ENCODE measurements at places on chromosomes 2 and 18. TPM values are rescaled to one million over a fixed set of nuclear protein-coding genes. Genes with fewer than 3 reads are reported as not detected.
A peak's percentile ranks its signal among the peaks of the same experiment; 100 is the strongest.

- H3K4me1 ChIP-seq, result no peaks in the 10 kb centered on the region
- no peak for DNase-seq
- H3K4me3 ChIP-seq, result no peak overlapping the region
- H3K36me3 ChIP-seq, result no peaks in the 10 kb centered on the region
- peaks cover 18% of the 10 kb centered on the region for H3K27me3 ChIP-seq
These were observed 87.8 kb downstream of the LYPD1 start for GRCh38 chr2:132581991-132582738.

- peaks cover 31% of the 10 kb centered on the region for H3K36me3 ChIP-seq
- no peaks in the 10 kb centered on the region for H3K27me3 ChIP-seq
- H3K4me3 ChIP-seq, result no peak overlapping the region
These were observed 40.2 kb downstream of the MYOM1 start for GRCh38 chr18:3179430-3180089.

DNA sequence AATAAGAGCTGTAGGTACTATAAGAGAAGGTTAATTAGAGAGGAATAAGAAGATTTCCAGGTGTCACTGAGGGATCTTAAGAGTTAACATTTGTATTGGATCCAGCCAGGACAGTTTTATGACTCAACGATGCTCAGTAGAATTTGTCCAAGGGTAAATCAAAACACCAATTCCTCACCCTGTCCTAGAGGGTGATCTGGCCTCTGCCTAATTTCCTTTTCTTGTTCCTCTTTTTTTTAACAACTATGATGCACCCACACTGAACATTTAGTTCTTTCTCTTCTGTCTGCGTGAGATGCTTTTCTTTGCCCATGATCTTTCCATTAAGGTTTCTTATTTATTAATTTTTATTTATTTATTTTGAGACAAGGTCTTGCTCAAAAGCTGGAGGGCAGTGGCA lies 92.0 kb downstream of the PMS1 start:
- H3K27ac ChIP-seq, result no peak overlapping the region
- no peak for DNase-seq
- H3K27me3 ChIP-seq, result no peaks in the 10 kb centered on the region
- peaks cover 35% of the 10 kb centered on the region for H3K36me3 ChIP-seq
- no peaks in the 10 kb centered on the region for H3K4me1 ChIP-seq

DNA sequence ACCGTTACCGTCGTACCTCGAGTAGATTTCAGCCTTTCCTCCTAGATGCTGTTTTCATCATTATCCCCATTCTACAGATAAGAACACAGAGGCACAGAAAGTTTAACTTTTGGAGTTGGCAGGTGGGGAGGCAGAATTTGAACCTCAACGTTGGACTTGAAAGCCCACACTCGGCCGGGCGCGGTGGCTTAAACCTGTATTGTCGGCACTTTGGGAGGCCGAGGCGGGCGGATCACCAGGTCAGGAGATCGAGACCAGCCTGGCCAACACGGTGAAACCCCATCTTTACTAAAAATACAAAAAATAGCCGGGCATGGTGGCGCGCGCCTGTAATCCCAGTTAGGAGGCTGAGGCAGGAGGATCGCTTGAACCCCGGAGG lies 11.5 kb downstream of the CATIP start:
- peak overlapping the region; percentile 76 for H3K4me3 ChIP-seq
- peaks cover 21% of the 10 kb centered on the region for H3K4me1 ChIP-seq
- peak overlapping the region; percentile 96 for H3K27ac ChIP-seq
- H3K27me3 ChIP-seq, result no peaks in the 10 kb centered on the region

- no peak for DNase-seq
- peaks cover 49% of the 10 kb centered on the region for H3K4me1 ChIP-seq
- H3K4me3 ChIP-seq, result peak overlapping the region; percentile 84
- peak overlapping the region; percentile 98 for H3K27ac ChIP-seq
- H3K27me3 ChIP-seq, result no peaks in the 10 kb centered on the region
These were observed 849 bp upstream of the VRK2 start for GRCh38 chr2:58045580-58046334.

The INPP1 gene
- total RNA-seq, result 15.0 TPM

The C18orf32 gene
- total RNA-seq, result 57.4 TPM

The BIRC6 gene
- 32.7 TPM for total RNA-seq

The KCTD1 gene
- 6.4 TPM for total RNA-seq

The CCDC102B gene
- 6.1 TPM for total RNA-seq
